Activated CD4-positive, alpha-beta T cell treated with anti-CD3 and anti-CD28 coated beads for 24 hours (primary cell): ENCODE measurements at places on chromosomes 3 and 15.

- no peak for DNase-seq
Observed at GRCh38 chr3:30686176-30686575, 79.8 kb downstream of the TGFBR2 start.

- no peak for DNase-seq
Observed at GRCh38 chr3:135452881-135453280, 512.6 kb upstream of the PPP2R3A start.

- no peak for DNase-seq
Observed at GRCh38 chr3:17982211-17982880, 239.9 kb upstream of the TBC1D5 start.

- DNase-seq = no peak
Observed at GRCh38 chr3:31955581-31955980, 25.5 kb downstream of the OSBPL10 start.

DNA sequence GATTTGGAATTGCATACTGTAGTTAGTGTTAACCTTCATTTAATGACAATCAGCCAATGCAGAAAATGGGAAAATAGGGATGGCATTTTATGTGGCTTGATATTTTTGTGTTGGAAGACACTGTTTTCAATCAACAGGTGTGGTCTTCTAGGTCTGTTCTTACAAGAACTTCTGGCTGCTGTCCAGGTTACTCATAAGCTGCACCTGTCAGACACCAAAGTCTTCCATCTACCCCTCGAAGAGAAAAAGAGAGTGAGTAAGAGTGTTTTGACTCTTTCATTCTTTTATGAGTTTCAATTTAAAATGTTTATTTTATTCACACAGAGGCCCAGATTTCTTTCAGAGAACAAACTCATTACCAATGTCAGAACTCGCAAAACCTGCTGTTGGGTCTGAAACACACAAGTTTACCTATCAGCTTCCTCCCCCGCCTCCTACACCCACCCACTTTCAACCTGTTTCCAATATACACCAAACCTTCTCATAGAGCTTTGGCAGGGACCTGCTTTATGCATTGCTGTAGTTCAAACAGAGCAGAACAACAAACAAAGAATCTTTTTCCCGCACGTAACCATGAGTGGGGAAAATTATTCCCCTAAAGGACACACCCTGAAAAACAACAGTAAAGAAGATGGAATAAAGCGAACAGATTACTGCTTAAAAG, 767.7 kb upstream of the ALCAM start:
- DNase-seq = no peak

GRCh38 chr3:37813403-37813802, 48.3 kb upstream of the CTDSPL start:
- DNase-seq = no peak

DNA sequence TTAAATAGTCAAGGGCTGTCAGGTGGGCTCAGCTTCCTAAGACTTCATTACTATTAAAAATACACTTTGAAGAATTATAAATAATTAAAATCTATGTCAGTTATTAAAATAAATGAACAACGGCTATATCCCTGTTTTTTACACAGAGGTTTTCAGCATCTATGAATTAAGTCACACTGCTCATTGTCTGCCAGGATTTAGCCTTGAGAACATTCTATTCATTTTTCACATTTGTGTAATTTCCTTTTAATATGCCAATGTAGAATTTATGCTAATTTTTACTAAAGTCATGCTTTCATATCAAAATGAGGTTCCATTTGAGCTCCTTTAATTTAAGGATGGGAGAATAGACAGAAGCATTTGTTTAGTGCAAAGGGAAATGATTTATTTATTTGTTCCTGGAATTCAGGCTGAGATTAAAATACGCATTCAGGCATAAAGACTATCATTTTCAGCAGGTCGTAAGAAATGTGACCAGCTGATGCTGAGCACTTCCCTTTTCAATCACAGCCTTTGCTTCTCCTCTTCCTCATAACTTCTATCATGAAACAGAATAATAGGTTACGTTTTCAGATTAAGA, 345.1 kb downstream of the MFSD1 start:
- no peak for DNase-seq

GRCh38 chr15:68524753-68525584, 53.8 kb upstream of the CORO2B start:
- DNase-seq = no peak

GRCh38 chr3:167228135-167228534, 152.0 kb downstream of the ZBBX start:
- DNase-seq = no peak

- no peak for DNase-seq
Observed at GRCh38 chr3:45673273-45673672, 15.9 kb upstream of the SACM1L start.

DNA sequence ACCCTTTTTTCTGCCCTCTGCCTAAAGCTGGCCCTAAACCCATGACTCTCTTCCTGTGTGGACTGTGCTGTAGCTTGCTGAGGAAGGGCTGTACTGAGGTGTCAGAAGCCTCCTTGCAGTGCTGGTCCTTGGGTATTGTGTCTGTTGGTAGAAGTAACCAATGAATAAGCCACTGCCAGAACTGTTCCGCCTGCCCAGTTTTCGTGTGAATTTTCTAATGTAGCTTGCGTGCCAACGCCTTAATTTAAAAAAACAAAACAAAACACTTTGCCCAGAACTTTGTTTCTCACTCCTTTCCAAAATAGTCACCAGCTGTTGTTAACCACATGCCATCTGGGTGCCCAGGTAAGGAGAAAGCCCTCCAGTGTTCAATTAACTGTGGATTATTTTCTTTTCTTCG, 101.9 kb downstream of the KLHL25 start:
- no peak for DNase-seq
